Anterior cingulate cortex (tissue), 58 donors: ENCODE measurements at places on chromosomes 3 and 15.

DNA sequence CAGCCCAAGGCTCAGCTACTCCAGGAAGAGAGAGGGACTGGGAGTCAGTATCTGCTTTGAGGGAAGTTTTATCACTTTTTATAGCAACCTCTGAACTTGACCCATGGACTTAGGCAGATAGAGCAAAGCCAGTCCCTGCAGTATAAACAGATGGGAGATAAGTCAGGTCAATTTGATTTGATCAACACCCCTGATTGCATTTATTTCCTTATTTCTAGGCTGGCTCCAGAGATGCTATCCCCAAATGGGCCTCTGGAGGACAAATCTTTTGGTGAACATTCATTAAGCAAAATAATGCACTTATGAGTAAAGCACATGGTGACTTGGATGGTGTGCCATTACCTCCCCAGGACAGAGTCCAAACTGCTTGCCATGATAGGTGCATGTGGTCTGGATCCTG, 8.9 kb upstream of the IDH3A start:
- no peak for DNase-seq

- no peak for DNase-seq
These were observed 44.9 kb downstream of the EPHB1 start for GRCh38 chr3:134839990-134840389.

- DNase-seq: no peak
These were observed 643 bp downstream of the CDAN1 start for GRCh38 chr15:42736178-42736792.

- DNase-seq: no peak
These were observed 260.8 kb downstream of the ARPP21 start for GRCh38 chr3:35900079-35900478.

GRCh38 chr15:74857082-74857655, 14.2 kb upstream of the ULK3 start:
- no peak for DNase-seq

- no peak for DNase-seq
These were observed 6.5 kb upstream of the PHLDB2 start for GRCh38 chr3:111852540-111852939.

DNA sequence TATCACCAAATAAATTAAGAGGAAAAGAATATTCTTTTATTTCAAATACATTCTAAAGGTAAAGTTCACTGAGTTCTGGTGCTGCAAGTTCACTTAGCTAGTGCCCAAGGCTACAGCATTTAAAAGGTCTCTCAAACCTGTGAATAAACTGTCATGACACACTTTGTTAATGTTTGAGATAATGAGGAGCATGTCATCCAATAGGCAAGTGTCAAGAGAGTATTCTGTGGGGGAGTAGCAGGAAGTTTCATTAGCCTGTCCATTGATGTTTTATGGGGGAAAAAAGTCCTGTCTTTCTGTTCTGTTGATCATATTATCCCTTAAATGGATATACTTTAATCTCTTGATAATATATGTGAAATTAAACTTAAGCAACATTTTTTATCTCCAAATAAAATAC, 4.0 kb downstream of the SPESP1 start:
- no peak for DNase-seq

GRCh38 chr3:64970634-64971033, 282.8 kb upstream of the ADAMTS9 start:
- no peak for DNase-seq

DNA sequence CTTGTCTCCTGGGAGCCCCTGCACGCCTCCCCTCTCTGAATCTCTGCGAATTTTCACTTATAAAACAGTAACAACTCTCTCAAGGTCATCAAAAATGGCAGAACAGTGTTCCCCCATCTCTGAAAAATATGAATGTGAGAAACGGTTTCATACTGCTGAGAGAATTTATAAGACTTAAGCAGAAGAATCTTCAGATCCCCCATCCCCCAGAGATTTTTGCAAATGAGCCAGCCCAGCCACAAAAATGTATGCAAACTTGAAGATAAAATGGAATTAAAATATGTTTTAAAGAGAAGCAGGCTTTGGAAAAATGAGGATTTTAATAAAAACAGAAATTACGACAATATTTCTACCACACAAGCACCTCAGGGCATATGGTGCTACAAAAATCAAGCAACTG, 173.0 kb downstream of the STT3B start:
- DNase-seq: no peak

DNA sequence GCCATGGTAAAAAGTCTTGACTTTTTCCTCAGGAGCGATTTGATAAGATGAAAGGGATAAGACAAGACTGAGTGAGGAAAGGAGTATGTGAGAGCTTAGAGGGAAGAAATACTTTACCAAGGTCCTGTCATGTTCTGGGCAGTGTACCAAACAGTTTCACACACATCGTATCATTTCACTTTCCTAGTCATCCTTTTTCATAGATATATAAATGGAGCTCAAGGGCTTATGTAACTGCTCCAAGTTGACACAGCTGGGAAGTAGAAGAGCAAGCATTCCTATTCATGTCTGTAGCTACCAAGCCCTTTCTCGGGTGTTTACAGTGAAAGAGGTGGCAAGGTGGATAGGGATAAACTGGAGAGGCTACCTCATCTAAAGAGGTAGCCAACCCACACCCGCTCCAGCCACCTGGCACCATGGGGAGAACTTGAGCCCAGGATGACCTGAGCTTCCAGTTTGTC, 57.4 kb downstream of the MRPS25 start:
- DNase-seq: no peak

- no peak for DNase-seq
These were observed 304.0 kb downstream of the CACNA2D3 start for GRCh38 chr3:54426381-54426780.

- no peak for DNase-seq
These were observed 75.2 kb downstream of the SLCO3A1 start for GRCh38 chr15:91928675-91929074.

GRCh38 chr3:58556761-58557221, 19.8 kb upstream of the ACOX2 start:
- DNase-seq: peak; percentile 72

DNA sequence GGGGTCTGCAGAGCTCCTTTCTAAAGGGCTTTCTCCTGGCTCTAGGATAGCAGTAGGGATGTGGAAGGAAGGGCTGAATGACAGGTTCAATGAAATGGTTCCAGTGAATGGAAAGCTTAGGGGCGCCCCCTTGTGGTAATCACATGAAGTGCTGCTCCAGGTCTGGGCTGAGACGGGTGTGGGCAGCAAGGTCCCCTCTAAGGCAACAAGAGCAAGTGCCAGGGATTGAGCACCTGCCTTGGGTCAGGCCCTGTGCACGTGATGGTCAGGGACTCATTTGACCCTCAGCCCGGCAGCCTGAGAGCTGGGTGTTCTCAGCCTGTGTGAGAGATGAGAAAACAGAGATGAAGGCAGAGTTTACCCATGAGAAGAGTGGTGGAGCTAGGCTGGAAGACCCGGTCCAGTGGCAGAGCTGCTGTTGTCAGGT, 12.1 kb upstream of the CX3CR1 start:
- peak; percentile 49 for DNase-seq

GRCh38 chr3:25889525-25889917, 99.6 kb downstream of the OXSM start:
- no peak for DNase-seq

- DNase-seq: no peak
These were observed 175.6 kb downstream of the IL5RA start for GRCh38 chr3:2934541-2934940.

DNA sequence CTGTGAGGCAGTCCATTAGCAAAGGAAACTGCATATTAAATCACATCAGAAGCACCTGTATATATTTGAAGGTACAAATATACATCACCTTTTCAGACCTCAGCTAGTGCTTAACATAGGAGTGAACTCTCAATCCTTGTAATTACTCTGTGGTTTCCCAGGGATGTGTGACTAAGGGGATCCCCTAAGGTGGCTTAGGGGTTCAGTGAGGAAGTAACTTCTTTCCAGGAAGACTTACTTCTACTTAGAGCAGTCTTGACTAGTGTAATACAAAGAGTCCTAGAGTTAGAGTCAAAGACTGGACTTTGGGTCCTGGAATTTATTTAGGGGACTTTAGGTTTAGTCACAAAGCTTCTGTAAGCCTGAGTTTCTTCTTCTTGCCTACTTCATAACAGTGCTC, 8.7 kb upstream of the SUMF1 start:
- DNase-seq: no peak

GRCh38 chr15:88284318-88284998, 27.9 kb upstream of the NTRK3 start:
- DNase-seq: no peak

- DNase-seq: no peak
These were observed 676.0 kb upstream of the SEMA6D start for GRCh38 chr15:47041301-47041700.

DNA sequence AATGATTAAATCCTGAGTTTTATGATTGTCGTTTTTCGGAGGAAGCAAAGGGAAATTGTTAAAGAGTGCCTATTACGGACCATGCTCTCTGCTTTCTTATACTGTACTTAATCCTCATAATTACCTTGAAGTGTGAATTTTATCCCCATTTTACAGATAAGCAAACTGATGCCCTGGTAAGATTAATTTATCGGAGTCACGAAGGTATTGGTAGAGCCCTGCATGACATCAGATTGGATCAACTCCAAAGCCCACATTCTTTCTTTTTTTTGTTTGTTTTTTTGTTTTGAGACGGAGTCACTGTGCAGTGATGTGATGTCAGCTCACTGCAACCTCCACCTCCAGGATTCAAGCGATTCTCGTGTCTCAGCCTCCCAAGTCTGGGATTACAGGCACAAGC, 1.6 kb upstream of the GNB4 start:
- no peak for DNase-seq

DNA sequence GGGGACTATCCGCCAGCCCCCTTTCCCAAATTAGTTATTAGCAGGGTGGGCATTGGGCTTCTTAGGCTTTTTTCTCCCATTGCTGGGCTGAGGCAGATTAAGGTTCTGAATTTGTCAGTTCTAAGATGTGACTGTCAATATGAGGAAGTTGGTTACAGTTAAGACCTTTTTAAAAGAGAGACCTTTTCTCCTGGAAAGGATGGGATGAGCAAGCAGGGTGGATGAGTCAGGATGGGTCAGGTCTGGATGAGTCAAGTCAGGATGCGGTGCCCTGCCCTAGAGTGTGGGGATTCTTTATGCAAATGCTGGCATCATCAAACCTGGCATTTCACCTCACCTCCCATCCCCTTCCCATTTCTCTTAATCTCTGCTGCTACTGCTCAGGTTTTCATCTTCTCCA, 1.9 kb downstream of the AEN start:
- DNase-seq: no peak

DNA sequence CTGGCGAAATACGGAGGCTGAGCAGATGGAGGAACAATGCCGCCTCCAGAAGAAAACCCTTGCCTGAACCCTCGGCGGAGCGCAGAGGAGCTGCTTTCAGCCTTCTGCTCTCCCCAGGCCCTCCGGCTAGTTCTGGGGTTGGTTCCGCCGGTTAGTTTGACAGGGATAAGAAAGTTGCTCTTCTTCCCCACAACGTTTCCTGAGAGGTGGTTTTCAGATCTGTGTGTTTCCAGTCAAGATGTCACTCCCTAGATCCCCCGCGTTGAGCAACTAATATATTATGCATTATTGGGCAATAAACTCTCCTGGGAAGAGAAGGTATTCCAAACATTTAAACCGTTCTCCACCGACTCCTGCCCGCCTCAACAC, 551 bp downstream of the NLGN1 start:
- no peak for DNase-seq

DNA sequence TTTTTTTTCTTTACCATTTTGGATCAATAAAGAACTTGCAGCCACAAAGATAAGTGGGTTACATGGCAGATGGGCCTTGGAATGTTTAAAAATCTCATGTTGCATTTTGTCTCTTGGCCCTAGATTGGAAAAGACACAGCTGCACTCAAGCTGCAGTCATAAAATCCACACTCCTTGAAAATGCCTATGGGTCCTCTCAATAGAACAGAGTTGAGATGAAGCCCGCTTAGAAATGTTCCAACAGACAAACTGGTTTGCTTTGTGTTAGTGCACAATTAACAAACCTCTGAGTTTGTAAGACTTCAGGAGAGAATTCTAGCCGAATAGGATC, 401.2 kb upstream of the CDIN1 start:
- no peak for DNase-seq

DNA sequence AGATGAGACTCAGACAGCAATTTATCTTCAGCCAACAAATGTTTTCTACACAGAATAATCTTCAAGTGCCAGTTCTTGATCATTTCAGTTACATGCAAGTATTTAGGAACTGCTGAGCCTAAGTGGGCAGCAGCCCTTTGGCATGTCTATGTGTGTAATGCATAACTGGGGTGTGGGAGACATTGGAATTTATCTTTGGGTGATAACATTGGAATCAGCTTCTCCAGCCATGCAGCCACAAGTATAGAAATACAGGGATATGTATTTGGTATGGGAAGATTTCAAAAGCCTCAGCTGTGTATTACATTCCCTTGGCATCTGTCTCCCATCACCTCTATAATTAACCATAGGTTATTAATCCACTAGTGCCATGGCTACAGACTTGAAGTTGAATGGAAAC, 63.4 kb upstream of the FOXP1 start:
- DNase-seq: no peak

- no peak for DNase-seq
These were observed 325.8 kb upstream of the NAALADL2 start for GRCh38 chr3:174533286-174533685.

DNA sequence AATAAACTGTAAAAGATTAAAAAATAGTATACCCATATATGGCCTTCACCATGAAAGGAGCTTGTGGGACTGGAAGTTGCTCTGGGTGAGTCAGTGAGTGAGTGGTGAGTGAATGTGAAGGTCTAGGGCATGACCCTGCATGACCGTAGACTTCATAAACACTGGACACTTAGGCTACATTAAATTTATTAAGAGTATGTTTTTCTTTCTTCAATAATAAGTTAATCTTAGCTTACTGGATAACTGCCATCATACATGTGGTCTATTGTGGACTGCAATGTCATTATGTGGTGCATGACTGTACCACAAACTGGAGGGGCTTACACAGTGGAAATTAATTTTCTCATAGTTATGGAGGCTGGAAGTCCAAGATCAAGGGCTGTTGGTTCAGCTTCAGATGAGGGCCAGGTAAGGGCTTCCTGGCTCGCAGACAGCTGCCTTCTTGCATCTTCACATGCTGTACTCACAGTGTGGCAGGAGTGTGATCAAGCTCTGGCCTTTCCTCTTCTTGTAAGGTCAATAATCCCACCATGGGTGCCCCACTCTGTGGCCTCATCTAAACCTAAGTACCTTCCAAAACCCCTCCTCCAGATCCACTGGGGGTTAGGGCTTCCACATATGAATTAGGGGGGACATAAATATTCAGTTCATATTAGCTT, 40.8 kb upstream of the PRR23E start:
- DNase-seq: no peak

- DNase-seq: no peak
These were observed 252.7 kb upstream of the AZI2 start for GRCh38 chr3:28601291-28601690.

- DNase-seq: no peak
These were observed 81.4 kb downstream of the ARNT2 start for GRCh38 chr15:80485370-80486164.

- DNase-seq: no peak
These were observed 42.1 kb upstream of the CCDC174 start for GRCh38 chr3:14609506-14609905.

GRCh38 chr3:71066849-71067261, 516.7 kb downstream of the FOXP1 start:
- DNase-seq: no peak

GRCh38 chr3:173886-174285, 22.7 kb upstream of the CHL1 start:
- no peak for DNase-seq

GRCh38 chr3:139286241-139286640, 57.6 kb upstream of the MRPS22 start:
- no peak for DNase-seq
